Left ventricle myocardium superior (tissue), 1 donor: ENCODE measurements at places on chromosomes 6 and 20. TPM values are rescaled to one million over a fixed set of nuclear protein-coding genes. Genes with fewer than 3 reads are reported as not detected.

ISM1 gene
- 1.7 TPM for total RNA-seq

ARHGAP18 gene
- 5.7 TPM for total RNA-seq

VSX1 gene
- not detected for total RNA-seq

NKX2-2 gene
- not detected for total RNA-seq

EYS gene
- total RNA-seq: not detected

SLC22A3 gene
- 1.3 TPM for total RNA-seq

SLC2A10 gene
- 1.9 TPM for total RNA-seq

ATAT1 gene
- total RNA-seq: 1.7 TPM

RAB44 gene
- total RNA-seq: 0.07 TPM

TMEM200A gene
- 0.15 TPM for total RNA-seq

PLA2G7 gene
- total RNA-seq: 0.15 TPM

LHFPL5 gene
- total RNA-seq: not detected

SNAI1 gene
- 0.82 TPM for total RNA-seq

ASIP gene
- 9.5 TPM for total RNA-seq

ELOVL2 gene
- 1.3 TPM for total RNA-seq

NRN1 gene
- 13.7 TPM for total RNA-seq

KCNG1 gene
- total RNA-seq: 0.37 TPM

RCAN2 gene
- 254 TPM for total RNA-seq

DACT2 gene
- 0.92 TPM for total RNA-seq

SPATA25 gene
- 1.1 TPM for total RNA-seq

TCF21 gene
- 3.3 TPM for total RNA-seq

TRIM31 gene
- not detected for total RNA-seq

ARMC12 gene
- total RNA-seq: not detected

MEI4 gene
- 0.32 TPM for total RNA-seq

PROKR2 gene
- total RNA-seq: not detected

L3MBTL3 gene
- 4.3 TPM for total RNA-seq

ANKRD66 gene
- not detected for total RNA-seq

FAM83C gene
- not detected for total RNA-seq

AKAP12 gene
- 15.1 TPM for total RNA-seq

MSH5 gene
- 1.3 TPM for total RNA-seq

PLCB4 gene
- 29.1 TPM for total RNA-seq

SALL4 gene
- total RNA-seq: not detected

DEF6 gene
- 1.8 TPM for total RNA-seq

SLC32A1 gene
- not detected for total RNA-seq

CPNE5 gene
- total RNA-seq: 20.4 TPM

ADISSP gene
- total RNA-seq: 10.3 TPM

SAMD3 gene
- total RNA-seq: 0.32 TPM

MCM8 gene
- total RNA-seq: 6.7 TPM

FAM162B gene
- 3.6 TPM for total RNA-seq

BIRC7 gene
- total RNA-seq: not detected

SNAP91 gene
- 1.3 TPM for total RNA-seq

HCRTR2 gene
- total RNA-seq: not detected

JAG1 gene
- 17.0 TPM for total RNA-seq

SAYSD1 gene
- 12.0 TPM for total RNA-seq

MLN gene
- total RNA-seq: not detected

HDGFL1 gene
- not detected for total RNA-seq
